GM20000 (cell line): ENCODE measurements at places on chromosomes 13 and 19.

- DNase-seq: no peak
These were observed 26.7 kb upstream of the TMEM255B start for GRCh38 chr13:113732176-113732960.

DNA sequence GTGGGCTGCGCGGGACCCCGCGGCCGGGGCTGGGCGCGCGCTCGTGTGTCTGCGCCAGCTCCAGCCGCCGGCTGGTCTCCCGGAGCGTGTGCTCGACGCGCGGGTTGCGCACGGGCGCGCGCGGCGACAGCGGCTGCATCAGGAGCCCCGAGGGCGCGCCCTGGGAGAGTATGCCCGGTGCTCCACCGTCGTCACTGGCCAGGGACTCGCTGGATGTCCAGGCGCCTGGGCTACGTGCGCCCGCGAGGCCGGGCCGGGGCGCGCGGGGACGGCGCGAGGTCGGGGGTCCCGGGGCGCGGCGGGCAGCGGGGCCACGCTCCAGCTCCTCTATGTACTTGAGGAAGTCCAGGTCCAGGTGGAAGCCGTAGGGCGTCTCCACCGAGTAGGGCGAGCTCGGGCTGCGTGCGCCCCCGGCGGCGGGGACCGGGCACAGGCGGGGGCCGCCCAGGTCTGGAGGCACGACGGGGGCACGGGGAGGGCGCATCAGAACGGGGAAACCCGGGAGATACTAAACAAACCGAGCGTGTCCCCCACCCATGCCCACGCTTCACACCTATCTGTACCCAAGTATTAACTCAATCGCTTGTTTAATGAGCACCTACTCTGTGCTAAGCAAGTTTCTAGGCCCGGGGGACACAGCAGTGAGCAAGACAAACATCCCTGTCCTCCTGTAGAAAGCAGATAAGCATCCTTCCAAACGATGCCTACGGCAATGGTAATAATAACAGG, 7.6 kb downstream of the KANK3 start:
- peak; percentile 82 for DNase-seq

DNA sequence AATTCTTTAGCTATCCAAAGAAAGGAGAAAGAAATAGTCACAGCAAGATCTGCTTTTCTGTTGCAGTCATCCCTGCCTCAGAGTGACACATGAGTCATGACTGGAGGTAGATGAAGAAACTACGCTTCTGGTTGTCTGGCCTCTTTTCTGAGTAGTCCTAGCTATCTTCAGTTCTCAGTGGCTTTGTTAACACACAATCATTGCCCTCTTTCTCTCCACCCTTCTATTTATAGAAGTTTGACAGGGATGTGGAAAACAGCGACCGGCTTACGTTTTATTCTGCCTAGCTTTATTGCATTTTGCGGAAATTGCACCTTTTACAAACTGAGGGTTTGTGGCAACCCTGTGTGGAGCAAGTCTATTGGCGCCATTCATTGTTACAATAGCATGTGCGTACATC, 26.7 kb downstream of the SPATA13 start:
- no peak for DNase-seq

DNA sequence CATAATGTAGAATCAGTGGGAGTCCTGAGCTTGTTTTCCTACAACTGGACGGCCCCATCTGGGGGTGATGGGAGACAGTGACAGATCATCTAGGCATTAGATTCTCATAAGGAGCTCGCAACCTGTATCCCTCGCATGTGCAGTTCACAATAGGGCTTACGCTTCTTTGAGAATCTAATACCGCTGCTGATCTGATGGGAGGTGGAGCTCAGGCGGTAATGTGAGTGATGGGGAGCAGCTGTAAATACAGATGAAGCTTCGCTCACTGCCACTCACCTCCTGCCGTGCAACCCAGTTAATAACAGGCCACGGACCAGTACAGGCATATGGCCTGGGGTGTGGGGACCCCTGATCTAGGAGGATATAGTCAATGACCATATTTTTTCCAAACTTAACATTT, 38.8 kb downstream of the RCBTB1 start:
- no peak for DNase-seq

GRCh38 chr13:31930490-31930889, 101.1 kb upstream of the FRY start:
- no peak for DNase-seq

- no peak for DNase-seq
These were observed 284.5 kb downstream of the FGF14 start for GRCh38 chr13:102117175-102117831.

DNA sequence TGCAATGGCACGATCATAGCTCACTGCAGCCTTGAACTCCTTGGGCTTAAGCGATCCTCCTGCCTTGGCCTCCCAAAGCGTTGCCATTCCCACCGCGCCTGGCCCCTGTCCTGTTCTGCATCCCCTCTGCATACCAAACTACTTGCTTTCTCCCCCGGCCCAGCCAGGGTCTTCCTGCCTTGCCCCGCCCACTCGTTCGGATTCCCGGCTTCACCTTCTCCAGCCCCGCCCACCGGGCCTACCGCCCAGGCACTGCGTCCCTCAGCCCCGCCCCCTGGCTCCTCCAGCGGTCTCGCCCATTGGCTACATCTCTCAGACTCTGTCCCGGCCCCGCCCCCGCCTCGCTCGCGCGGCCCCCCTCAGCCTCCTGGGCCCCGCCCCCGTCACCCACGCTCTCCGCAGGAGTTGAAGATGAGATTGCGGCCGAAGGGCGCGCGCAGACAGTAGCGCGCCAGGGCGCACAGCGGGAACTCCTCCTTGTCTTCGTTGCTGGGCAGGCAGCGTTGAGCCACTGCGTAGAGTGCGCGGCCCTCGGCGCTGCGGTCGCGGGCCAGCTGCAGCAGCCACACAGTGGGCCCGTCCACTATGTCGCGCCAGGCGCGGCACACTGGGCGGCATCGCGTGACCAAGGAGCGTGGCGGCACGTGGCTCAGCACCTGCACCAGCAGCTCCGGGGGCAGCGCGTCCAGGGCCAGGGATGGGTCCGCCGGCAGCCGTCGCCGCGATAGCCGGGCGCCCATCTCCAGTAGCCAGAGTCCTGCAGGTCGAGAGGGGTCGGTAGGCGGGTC, 19.0 kb downstream of the MRPS12 start:
- peak; percentile 92 for DNase-seq

DNA sequence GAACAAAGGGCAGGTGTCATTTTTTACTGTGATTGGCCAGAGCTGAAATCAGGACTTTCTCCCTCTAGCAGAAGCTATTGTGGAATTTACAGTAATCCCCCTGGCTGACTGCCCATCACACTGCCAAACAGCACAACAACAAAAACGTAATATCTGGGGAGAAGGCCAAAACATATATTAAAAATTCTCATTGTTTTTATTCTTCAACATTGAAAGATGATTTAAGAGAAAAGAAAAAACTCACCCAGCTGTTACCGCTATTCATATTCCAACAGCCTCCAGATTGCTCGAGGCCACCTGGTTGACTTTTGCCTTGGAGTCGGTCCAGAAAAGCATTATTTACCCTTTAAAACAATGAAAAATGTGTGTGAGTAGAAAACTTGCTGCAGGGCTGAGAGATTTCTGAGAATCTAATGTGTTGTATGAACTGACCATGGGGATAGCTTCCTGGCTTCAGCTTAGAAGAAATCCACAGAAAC, 97.2 kb downstream of the EPSTI1 start:
- DNase-seq: no peak

DNA sequence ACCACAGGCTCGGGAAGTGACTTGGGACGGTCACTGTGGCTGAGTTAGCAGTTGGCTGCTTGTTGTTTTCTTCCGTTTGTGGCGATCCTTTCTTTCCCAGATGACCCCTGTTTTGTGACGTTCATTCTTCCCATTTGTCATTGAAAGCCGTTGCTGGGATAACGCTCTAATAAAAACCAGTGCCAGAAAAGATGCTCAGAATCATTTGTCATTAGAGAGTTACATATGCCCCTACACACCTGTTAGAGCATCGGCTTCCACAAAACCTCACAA, 39.3 kb upstream of the MCF2L start:
- DNase-seq: no peak

DNA sequence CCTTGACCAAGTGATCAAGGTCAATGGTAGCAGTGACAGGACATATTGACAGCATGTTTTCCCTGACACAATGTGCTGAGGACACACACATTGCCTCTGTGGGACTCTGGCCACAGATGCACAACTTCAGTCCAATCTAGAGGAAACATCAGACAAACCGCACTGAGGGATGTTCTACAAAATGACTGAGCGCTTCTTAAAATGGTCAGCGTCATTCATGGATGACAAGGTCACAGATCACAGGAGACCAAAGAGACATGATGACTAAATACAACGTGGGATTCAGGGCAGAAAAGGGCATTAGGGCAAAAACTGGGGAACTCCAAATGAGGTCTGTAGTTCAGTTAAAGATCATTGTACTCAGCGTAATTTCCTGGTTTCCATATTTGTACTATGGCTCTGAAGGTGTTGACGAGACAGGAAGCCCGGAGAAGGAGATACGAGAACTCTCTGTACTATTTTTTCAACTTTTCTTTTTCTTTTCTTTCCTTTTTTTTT, 20.6 kb downstream of the PBX4 start:
- peak; percentile 69 for DNase-seq

DNA sequence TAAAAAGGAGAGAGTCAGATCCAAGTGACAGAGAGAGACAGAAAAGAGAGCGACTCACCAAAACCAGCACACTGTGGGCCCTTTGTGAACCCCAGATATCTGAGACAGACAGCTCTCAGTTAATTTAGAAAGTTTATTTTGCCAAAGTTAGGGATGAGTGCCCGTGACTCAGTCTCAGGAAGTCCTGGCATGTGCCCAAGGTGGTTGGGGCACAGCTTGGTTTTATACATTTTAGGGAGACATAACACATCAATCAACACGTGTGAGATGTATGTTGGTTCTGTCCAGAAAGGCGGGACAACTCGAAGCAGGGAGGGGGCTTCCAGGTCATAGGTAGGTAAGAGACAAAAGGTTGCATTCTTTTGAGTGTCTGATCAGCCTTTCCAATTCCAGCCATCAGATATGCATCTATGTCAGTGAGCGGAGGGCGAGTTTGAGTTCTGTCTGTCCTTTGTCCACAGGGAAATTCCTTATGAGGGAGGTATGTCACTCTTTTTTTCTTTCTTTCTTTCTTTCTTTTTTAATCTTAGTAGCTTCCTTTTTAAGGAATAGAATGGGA, 37.2 kb upstream of the ATP11A start:
- no peak for DNase-seq

GRCh38 chr13:44407379-44407778, 33.8 kb downstream of the SERP2 start:
- no peak for DNase-seq

DNA sequence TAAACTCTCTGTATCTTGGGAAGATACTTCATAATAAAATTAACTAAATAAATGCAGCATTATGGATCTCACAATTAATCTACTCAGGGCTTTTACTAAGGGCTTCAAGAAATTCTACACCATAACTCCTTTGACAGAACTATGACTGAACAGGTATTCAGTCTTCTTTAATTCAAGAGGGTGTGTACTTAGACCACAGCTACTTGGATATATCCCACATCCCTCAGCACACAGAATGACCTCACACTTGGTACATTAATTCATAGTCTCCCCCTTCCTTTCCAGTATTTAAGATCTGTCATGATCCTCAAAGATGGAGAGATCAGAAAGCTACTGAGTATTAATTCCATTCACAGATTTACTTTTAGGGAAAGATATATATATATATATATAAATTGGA, 11.6 kb downstream of the DIAPH3 start:
- no peak for DNase-seq

DNA sequence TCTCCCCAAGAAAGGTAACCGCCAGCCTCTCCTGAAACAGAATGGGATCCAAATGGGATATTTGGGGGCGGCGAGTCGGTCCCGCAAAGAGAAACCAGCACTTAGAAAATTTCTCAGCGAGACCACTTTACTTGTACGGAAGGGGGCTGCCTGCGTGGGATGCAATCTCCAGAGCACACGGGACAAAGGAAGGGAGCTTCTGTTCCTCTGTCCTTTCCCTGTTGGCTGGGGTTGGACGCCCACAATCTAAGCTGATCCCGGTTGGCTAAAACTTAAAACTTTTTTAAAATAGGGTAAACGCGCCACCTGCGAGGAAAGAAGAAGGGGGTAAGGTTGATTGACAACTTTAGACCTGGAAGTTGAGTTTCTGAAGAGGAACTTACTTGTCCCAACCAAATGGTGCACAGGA, 826 bp upstream of the BSG start:
- DNase-seq: no peak

DNA sequence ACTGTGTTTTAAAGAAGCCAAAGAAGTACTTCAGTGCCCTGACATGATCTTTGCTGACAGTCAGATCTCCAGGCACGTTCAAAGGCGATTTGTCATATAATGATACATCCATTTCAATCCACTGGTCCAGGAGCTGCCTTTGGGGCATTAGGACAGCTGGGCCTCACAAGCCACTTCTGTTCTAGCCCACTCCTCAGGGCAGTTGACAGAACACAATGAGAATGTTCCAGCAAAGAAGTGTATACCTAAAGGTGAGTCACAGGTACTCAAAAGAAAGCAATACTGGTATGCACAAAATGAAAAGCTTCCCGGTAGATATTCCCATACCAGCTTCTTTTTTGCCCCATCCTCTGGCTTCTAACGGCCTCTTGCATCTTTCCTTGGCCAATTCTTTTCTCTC, 12.5 kb upstream of the MAP3K10 start:
- DNase-seq: no peak

- peak; percentile 38 for DNase-seq
These were observed 4.8 kb downstream of the SOX21 start for GRCh38 chr13:94707400-94708021.

DNA sequence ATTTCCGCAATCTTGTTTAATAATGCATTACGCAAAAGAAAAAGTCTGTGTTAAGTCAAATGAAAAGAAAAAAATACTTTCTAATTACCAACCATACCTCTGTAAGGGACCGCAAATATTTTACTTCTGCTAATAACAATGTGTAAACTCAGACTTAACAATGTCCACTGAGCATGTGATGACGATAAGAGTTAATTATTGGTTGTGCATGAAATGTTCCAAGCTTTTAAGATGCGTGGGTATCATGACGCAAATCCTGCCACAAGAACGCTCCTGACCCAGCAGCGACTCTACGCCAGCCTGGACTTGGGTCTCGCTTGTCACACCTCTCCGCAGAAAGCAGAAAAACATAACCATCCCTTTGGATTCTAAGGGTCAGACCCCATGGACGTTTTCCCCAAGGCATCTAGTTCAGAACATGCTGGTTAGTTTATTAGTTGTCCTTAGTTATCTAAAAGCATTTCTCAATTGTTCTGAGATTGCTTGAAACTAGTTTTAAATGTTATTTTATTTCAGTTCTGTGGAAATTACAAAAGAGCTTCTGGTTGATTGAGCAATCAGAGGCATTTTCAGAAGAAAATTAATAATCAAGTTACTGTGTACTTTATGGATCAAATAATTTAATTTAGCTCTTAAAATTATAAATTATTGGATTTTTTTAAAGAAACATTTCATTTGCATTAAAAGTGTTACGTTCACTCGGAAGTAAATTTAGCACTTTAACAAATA, 779.9 kb upstream of the ARGLU1 start:
- no peak for DNase-seq

GRCh38 chr13:78376822-78377221, 226.5 kb downstream of the POU4F1 start:
- DNase-seq: no peak

- DNase-seq: no peak
These were observed 11.6 kb upstream of the DNMT1 start for GRCh38 chr19:10206226-10206885.
